NCI-H2171 (cell line): ENCODE measurements at places on chromosomes 12 and 14.

DNA sequence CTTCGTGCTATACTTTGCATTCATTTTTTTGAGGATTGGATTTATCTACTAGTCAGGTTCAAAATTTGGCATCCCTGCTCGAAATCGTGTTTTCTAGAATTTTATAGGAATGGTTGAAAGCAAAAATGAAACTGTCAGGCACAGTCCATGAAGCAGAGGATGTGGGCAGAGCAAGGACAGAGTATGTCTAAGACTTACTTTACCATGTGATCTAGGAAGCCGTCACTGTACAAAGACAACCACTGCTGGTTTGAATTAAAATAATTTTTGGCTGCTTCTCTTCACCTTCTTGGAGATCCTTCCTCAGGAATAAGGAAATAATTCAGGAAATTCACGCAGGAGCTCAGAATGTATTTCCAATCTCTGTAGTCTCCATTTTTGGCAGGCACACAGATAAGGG is 31.6 kb upstream of the SGPP1 start:
- DNase-seq, result no peak

- DNase-seq, result no peak
These were observed 82.9 kb downstream of the NCOR2 start for GRCh38 chr12:124484526-124484953.

- DNase-seq, result no peak
These were observed 59.6 kb downstream of the FBXL14 start for GRCh38 chr12:1534748-1535147.

DNA sequence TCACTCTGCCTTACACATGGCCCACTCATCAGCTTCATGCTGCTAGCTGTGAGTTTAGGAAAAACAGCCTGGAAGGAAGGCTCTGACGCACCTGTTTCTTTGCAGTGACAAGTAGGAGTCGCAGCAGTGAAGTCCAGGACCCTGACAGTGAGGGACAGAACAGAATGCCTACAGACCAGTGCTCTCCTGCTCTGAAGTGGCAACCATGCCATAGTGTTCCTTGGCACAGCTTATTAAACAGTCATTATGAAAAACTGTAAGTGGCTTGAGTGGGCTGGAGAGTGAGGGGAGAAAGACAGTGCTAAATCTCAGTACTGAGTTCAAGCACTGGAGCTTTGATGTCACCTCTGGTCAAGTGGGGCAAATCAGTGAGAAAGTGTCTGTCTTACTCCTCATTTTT is 61.7 kb downstream of the MYRFL start:
- DNase-seq, result no peak

DNA sequence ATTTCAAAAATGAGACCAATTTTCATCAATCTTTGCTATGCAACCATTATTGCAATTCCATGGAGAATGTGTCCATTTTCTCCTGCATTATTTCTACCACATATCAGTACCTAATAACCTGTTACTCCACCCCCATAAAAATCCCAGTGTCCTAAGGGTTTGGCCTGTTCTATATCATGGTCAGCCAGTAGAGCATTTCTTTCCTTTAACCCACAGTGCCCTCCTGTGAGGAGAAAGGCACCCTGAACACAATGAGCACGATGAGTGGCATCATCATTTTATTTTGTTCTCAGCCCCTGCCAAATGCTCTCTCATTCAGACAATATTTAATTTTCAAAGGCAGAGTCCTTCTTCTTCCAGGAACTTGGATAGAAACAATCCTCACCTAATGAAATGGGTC is 11.6 kb upstream of the IFNG-AS1 start:
- DNase-seq, result no peak

DNA sequence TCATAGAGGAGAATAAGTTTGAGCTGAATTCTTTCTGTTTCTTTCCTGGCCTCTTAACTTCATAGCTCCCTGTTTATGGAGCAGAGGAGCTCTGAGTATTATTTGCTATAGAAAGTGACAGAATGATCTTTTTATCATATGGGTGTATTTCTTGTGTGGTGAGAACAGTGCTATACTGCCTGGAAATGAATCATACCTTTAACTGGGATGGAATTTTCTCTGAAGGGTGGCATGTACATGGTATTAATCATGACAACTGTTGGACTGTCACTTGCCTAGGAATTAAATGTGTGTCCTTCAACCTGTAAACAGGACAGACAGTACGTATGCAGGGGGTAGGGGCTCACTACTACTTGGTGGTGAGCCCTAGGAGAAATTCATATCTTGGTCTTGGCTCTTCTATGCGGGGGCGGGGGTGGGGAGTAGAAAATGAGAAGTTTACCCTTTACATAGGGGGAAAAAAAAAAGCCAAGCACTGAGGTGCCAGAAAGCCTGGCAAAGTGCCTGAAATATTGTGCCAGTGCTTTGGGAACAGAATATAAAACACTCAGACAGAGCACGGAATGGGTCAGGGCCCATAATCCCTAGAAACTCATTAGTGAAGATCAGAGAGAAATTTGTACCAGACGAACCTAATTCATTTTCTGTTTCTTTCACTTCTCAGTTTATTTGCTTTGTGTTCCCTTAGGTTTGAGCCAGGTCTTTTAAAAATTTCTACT is 33.8 kb downstream of the ARMH4 start:
- no peak for DNase-seq

DNA sequence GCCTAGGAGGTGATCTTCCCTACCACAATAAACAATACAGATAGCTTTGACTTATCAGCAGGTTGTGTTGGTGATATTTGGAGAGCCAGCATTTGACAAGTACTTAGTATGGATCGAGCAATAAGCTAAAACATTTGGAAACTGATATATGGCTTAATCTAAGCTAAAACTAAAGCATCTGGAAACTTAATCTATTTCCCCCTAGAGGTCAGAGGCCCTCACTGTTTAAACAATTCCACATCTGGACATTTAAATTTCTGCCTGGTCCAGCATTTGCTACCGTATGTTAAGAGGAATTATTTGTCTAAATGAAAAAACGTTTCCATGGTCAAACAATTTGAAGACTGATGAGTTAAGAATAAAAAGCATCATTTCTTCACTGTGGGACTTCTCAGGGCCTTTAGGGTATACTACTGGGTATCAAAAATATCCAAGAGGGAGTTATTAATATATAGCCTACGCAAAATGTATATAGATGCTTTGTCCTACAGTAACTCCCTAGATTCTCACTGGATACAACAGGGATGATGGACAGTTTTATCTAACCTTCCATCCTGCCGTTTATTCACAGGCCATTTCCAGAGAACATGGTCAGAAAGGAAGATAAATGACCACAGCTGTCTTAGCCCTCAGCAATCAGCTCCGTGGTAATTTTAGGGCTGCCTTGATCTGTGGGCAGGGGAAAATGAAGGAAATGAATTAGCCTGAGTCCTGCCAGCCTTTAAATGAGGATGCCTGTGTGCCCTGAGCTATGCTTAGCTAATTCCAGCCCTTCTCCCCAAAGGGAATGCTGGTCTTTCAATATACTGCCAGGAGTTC is 135.4 kb upstream of the NUDT4 start:
- DNase-seq, result no peak

- DNase-seq, result peak; percentile 36
These were observed 456.7 kb upstream of the SEL1L start for GRCh38 chr14:81990312-81990761.

DNA sequence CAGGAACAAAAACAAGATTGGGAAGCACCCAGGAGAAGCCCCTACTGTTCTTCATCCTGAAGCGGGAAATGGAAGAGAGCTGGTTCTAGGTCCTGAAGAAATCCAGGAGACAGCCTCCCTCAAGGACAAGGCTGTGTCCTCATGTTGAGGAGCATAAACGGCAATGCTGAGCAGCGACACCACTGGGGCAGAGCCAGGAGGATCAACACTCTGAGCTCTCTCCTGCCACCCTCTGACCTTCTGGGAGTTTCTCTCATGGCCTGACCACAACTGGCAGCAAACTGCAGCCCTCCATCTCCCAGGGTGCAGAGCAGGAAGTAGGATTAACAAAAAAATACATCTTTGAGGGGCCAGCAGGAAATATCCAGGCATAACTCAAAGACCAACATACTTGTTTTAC is 1292.2 kb upstream of the TMEM132C start:
- no peak for DNase-seq

DNA sequence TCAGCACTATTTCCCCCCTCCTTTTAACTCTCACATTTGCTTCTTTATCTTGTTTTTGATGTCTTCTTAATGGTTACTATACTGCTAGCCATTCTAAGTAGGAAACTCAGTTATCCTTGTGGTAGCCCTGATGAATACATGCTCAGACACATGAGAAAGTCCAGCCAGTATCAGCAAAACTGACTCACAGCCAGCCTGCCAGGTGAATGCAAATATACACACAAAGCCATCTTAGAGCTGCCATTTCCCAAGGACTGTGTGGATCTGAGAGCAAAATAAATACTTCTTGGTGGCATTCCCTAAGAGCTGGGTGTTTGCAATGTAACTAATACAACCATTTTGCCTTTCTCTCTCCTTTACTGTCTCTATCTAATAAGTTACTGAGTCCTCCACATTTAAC is 455.2 kb downstream of the CCER1 start:
- no peak for DNase-seq

- no peak for DNase-seq
These were observed 727.0 kb downstream of the C12orf50 start for GRCh38 chr12:87302126-87302745.

DNA sequence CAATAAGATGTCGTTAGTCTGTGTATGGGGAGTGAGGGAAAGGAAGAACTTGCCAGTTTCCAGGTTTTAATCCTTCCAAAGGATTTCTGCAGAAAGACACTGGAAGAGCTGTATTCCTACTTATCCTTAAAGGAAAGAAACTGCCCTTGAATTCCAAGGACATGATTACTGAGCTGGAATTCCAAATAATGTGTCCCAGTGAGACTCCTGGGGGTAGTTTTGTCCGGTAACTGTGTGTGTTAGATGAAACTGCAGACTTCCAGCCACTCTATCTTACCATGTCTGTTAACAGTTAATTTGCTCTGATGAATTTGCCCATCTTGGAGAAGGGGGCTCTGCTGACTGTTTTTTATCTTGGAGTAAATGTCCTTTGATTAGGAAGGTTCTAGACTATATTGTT is 33.0 kb downstream of the CKB start:
- DNase-seq, result no peak

GRCh38 chr12:124194893-124195566 is 99.9 kb upstream of the RFLNA start:
- DNase-seq, result no peak

DNA sequence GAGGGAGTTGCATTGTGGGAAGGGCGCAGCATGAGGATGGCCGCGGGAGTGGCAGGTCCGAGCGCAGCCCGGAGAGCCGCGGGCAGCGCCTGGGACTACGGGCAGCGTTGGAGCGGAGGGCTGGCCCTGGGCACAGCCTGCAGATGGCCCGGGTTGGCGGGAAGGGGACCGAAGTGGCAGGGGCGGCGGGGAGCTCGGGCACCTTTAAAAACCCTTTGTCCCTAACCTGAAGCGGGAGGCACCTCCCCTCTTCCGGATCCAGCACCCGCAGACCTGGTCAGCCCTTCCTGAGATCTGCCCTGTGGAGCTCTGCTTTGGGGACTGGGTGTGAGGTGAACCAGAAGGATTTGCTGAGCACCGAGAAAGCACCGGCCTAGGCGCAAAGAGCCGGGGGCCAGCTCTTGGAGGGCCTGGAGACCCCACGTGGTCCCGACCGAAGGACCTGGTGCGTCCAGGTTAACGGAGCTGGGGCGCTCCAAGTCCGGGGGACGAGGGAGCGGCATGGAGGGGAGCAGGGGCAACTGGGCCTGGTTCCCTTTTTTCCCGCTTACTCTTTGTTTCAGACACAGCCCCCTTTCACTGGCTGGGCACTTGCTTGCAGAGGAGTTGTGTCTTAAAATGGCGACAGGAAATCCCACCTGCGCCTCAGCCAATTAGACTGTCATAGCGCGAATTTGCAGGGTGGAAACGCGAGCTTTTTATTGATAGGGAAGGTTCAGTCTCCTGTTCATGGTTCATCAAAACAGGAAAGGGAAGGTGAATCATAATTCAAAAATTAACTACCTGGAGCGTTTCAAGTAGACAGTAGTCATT is 792 bp upstream of the SLC38A1 start:
- no peak for DNase-seq

DNA sequence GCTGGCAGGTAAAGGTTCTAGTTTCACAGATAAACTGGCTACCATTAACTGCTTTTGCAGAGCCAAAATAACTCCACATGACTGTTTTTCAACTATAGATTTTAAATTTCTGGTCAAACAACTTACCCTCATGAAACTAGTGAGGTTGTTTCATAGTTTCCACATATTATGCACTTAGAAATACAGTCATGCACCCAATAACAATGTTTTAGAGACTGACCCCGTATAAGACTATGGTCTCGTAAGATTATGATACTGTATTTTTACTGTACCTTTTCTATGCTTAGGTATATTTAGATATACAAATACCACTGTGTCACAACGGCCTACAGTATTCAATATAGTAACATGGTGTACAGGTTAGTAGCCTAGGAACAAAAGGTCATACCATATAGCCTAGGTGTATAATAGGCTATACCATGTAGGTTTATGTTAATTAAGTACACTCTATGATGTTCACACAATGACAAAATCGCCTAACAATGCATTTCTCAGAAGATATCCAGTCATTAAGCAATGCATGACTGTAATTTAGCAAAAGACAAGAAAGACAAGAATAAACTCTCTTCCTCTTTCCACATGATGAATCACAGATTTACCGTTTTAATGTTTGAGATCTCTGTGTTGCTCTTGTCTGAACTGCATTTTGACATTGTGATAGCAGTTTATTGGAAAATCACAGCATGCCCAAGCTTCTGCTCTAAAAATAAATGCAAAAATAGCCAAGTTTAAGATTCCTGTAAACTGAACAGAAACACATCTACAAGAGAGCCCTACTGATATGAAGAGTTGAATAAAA is 17.1 kb downstream of the DICER1 start:
- no peak for DNase-seq

DNA sequence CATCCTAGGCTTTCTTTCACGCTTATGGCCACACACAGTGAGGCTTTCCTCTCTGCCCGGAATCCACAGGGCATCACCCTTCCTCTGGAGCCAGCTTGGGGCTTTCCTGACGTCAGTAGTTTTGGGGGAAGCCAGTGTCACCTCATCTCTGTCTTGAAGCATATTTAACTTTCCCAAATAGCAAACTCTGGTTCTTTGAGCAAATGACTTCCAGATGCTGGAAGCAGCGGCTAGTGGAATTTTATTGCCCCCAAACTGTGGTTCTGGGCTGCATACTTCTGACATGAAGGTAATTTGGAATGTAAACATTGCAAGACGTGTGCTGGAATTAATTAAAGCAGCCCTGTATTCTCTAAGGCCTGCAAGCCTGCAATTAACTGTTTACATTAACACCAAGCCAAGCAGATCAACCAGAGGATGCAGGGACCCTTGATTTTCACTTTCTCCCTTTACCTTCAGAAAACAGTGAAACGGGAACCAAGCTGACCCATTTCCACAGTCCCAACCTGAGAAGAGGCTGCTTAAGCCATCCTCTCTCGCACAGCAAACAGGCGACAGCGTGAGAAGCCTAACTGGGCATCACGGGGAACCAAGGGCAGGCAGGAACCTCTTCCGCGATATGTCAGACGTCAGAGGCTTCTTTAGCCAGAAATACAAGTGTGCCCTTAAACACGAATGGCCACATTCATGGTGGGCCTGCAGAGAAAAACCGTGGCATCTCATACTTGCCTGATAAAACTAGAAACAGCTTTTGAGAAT is 258.4 kb downstream of the CACNA1C start:
- DNase-seq, result no peak

GRCh38 chr14:75067212-75067611 is 2.2 kb upstream of the ZC2HC1C start:
- no peak for DNase-seq
